ENCODE measurements at places on chromosomes 13 and 19. TPM values are rescaled to one million over a fixed set of nuclear protein-coding genes. Genes with fewer than 3 reads are reported as not detected.

The TEX26 gene
- not detected for total RNA-seq

The SMIM44 gene
- total RNA-seq: not detected

The GRIN3B gene
- 0.41 TPM for total RNA-seq

The PTGER1 gene
- total RNA-seq: 0.74 TPM

The F10 gene
- total RNA-seq: 34.3 TPM

The CDC42EP5 gene
- 8.6 TPM for total RNA-seq

The CGB5 gene
- total RNA-seq: 0.49 TPM

The TRMT1 gene
- 42.6 TPM for total RNA-seq

The CADM4 gene
- 10.4 TPM for total RNA-seq

The ZNF560 gene
- total RNA-seq: not detected

The ASF1B gene
- 37.7 TPM for total RNA-seq

The CPB2 gene
- total RNA-seq: 0.18 TPM

The OR4F17 gene
- not detected for total RNA-seq

The ZNF547 gene
- 0.95 TPM for total RNA-seq

The CEACAM21 gene
- not detected for total RNA-seq

The SCEL gene
- 3.5 TPM for total RNA-seq

The GAPDHS gene
- not detected for total RNA-seq

The PEPD gene
- 123 TPM for total RNA-seq

The CDADC1 gene
- total RNA-seq: 15.9 TPM

The SPTBN4 gene
- total RNA-seq: 0.82 TPM

The RNF17 gene
- total RNA-seq: 0.14 TPM
